ENCODE measurements at places on chromosomes 2 and 18. TPM values are rescaled to one million over a fixed set of nuclear protein-coding genes. Genes with fewer than 3 reads are reported as not detected.

The OR6B2 gene
- not detected for total RNA-seq

The TACR1 gene
- total RNA-seq, result not detected

GRCh38 chr2:163715199-163715598 lies 20.6 kb downstream of the FIGN start:
- DNase-seq, result no peak

The SPR gene
- total RNA-seq, result 0.12 TPM

The NCKAP5 gene
- total RNA-seq, result not detected

The BCS1L gene
- total RNA-seq, result 58.6 TPM

DNA sequence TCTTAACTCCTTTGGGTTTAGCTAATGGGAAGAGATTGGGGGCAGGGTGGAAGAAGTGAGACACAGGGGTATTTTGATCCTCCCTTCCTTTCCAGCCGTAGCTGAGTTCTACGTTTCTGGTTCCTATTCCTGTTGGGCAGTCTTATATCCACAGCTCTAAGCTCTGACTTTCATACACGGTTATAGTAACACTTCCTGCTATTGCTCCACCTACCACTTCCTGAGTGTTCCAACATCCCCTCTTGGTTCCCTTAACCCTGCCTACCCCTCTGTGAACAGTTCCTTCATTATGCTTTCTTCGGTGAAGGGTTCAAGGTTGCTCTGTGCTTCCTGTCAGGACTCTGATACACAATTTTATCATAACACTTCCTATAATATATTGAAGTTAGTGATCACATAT lies 205.1 kb downstream of the DNAH7 start:
- DNase-seq, result no peak

DNA sequence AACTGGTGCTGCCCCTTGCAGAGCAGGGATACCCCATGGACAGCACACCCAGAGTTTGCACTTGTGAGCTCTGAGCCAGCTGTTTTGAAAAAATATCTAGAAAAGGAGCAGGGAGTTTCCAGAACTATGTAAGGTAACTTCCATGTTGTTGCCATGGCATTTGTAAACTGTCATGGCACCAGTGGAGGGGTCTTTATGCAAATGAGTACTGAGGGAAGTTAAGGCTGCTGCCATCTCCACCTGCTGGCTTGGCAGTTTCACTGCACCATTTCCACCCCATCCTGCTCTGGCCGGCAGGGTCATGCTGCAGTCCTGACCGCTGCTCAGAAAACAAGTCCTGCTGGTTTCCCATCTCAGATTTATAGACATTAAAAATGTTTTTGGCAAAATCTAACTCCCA lies 52.3 kb upstream of the SNTG2 start:
- no peak for DNase-seq

The NOTO gene
- not detected for total RNA-seq

The RAB17 gene
- total RNA-seq, result not detected

- DNase-seq, result no peak
Observed at GRCh38 chr2:101820519-101820918, 123.0 kb downstream of the MAP4K4 start.

- no peak for DNase-seq
Observed at GRCh38 chr18:5095239-5095638, 101.8 kb downstream of the AKAIN1 start.

The CRYGD gene
- not detected for total RNA-seq
